NCI-H2029 (cell line): ENCODE measurements at places on chromosomes 2 and 18.

DNA sequence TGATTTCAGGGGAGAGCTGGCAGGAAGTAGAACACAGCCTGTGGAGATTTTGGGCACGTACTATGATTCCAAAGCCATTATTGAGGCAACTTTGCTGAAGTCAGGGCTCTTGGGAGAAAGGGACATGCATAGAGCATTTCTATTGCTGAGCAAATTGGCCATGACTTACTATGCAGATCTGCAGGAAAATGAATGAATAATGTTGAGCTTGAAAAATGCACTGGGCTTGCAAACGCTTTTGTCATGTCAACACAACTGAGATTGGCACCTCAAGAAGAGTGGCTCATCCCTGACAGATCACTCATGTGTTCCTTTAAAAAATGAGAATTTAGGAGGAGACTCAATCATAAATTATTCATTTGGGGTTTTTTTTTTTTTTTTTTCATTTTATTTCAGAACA, 230.5 kb downstream of the MBD2 start:
- DNase-seq = no peak

DNA sequence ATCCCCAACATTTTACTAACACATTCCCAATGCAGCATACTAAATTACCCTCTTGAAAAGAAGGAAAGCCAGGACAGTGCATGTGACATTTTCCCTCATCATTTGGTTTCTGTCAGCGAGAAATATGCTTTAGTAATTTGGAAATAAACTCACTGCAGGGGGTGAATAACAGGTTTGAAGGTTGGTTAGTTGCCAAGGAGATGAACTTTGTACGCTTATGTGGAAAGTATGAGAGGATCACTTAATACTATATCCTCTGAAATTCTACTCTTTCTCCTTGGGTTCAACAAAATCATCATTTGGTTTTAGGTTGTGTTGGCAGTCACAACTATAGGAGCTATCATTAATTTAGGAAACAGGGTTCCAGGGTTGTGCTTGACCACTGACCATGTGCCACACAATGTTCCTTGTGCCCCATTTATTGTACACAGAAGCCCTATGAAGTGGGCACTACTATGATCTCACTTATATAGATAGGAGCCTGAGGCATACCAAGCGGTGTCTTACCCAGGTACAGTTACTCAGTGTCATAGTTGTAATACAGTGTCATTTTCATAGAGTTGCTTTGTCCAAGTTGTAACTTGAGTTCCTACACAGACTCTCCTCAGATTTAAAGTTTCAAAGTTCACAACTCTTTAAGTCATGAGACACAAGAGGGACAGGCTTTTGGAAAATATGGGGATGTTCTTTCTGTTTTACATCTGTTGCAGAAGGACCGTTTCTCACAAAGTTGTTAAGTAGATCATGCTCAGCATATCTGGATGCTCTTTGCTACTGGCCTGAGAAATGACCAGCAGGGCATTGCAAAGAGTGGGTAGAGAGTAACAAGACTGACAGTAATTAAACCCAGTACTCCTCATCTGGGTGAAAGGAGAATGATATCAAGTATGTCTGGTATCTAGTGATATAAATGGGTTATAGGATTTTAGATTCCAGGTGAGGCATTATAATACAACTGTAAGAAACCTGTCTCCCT, 91.8 kb downstream of the MAP4K4 start:
- no peak for DNase-seq

GRCh38 chr18:37409878-37410277, 155.7 kb downstream of the CELF4 start:
- no peak for DNase-seq

GRCh38 chr2:235238537-235238936, 255.3 kb upstream of the AGAP1 start:
- peak; percentile 58 for DNase-seq

DNA sequence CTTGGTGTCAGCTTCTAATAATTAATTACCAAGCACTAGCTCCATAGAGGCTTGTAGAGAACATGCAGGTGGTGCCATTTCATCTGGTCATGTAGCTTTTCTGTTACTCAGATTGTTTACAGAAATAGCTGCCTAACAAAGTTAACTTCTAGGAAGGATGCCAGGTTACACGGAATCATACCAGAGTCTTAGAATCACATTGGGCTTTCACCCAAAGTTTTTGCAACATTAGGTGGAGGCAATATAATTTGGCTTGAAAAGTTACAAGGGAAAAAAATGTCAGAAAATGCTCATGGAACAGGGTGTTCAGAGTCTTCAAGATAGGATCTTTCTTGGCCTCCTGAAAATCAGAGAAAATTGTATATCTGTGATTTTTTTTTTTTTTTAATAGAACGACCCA, 135.6 kb downstream of the ARHGAP15 start:
- DNase-seq = no peak

- peak; percentile 2 for DNase-seq
Observed at GRCh38 chr2:185700883-185701282, 37.7 kb upstream of the FSIP2 start.

- DNase-seq = no peak
Observed at GRCh38 chr2:201786471-201786870, 5.7 kb upstream of the ALS2 start.

- peak; percentile 79 for DNase-seq
Observed at GRCh38 chr2:113756355-113757137, at the start of gene SLC35F5. SLC35F5 (minus strand) TSS chr2:113756642; CDS start chr2:113756409, 233 bp downstream.

DNA sequence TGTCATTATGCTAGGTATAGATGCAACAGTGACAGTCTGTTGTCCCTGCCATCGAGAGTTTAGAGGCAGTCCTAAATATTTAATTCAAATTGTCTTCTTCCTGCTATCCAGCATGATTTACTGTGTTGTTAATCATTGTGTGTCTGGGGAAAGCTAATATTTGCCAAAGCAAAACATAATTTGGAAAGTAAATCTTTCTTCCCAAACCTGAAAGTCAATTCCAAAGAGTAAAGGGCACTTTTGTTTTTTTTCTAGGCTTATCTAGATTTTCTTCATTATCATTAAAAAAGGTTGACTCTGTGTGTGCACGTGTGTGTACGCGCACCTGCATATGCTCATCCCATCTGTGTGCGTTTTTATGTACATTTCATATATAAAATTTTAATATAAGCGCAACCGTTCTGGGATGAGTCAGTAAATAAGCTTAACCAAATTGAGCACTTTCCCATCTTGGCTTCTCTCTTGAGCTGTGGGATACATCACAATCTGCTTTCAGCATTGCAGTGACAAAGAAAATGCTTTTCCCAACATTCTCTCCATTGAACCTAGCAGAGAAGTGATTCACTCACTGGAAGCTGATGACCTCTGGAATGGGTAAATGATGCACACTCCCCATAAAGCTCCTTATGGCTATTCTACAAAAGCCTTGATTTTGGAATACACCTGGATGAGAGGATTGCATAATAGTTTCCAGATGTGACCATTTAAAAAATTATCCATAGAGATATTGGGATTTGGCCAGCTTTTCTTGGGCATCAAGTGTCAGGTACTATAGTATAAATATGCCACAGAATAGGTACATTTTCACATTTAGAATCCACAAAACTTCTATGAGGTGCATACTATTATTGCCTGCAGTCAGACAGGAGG, 488.4 kb downstream of the ADCYAP1 start:
- DNase-seq = no peak

GRCh38 chr2:227179988-227180685, 15.7 kb downstream of the COL4A3 start:
- DNase-seq = no peak

GRCh38 chr2:190404487-190404886, 3.7 kb upstream of the MFSD6 start:
- no peak for DNase-seq

DNA sequence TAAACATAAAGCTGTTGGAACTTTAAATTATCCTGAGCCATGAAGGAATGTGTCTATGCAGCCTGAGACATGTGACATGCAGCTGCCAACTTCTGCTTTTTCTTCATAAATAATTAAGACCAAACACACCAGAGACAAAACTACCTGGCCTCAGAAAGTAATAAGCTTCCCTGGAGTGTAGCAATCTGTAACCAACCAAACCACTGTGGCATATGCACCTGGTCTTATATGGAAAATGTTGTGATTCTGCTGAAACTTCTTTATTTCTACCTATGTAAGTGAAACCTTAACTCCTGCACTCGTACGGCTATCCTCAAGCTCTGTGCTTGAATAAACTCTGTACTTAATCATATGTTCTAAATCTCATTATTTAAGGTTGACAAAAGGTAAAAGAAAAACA, 515.0 kb downstream of the TMEM182 start:
- no peak for DNase-seq

DNA sequence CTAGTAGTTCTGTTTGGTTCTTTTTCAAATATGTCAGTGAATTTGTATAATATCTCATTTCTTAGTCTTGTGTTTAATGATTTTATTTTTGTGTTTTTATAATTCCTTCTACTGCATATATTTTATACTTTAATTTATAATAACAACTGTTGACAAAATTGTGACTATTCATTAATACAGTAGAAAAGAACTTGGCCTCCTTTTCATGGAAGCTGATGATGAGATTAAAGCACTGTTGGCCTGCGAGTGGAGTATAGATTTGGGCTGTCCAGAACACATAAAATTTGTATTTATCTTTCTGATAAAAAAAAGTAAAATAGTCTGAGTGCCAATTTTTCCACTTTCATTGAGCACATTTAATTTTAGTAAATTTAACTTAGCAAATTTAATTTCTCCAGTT, 12.1 kb downstream of the CFLAR start:
- DNase-seq = no peak

- DNase-seq = no peak
Observed at GRCh38 chr2:47118581-47118980, 36.5 kb downstream of the STPG4 start.

- peak; percentile 18 for DNase-seq
Observed at GRCh38 chr2:224357098-224357901, 44.6 kb downstream of the FAM124B start.

DNA sequence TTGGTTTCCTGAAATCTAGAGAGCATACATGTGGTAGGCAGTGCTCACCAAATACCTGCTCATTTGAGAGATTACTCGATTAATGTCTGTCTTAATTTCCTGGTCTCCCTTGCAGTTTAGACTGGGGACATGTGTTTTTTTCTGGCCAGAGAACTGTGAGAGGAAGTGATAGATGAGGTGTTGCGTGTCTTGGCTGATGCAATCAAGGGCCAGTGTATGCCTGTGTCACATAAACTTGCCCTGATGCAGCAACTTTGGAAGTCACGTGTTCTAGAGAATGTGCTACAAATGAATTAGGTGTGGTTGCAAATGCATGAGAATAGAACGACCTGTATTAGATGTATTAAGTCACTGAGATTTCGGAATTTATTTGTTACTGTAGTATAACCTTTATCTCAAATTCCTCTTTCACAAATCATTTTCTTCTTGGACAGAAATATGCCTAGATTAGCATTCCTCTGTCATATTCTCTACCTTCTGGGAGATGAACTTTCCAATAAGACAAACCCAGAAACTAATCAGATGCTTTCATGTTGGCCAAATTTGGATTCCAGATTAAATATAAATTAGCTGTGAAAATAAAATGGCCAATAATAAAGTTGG, 9.9 kb upstream of the IL1A start:
- no peak for DNase-seq

DNA sequence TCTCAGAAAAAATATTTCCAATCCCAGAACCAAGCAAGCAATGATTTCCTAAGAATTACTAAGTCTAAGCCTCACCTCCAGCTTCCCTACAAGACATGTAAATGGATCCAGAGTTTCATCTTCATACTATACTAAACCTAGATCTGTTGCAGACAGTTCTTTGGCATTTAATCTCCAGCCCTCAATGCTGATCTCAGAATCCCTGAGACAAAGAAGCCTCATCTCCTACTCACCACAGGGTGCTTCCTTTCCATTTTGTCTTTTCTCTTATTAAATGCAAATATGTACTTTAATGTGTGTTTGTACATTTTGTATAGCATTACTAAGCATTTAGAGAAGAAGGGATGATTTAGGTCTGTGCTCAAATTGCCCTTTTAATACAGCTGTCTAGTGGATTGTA, 954.9 kb downstream of the TDRD15 start:
- DNase-seq = no peak

- no peak for DNase-seq
Observed at GRCh38 chr2:219803294-219803693, 175.9 kb downstream of the SLC4A3 start.

DNA sequence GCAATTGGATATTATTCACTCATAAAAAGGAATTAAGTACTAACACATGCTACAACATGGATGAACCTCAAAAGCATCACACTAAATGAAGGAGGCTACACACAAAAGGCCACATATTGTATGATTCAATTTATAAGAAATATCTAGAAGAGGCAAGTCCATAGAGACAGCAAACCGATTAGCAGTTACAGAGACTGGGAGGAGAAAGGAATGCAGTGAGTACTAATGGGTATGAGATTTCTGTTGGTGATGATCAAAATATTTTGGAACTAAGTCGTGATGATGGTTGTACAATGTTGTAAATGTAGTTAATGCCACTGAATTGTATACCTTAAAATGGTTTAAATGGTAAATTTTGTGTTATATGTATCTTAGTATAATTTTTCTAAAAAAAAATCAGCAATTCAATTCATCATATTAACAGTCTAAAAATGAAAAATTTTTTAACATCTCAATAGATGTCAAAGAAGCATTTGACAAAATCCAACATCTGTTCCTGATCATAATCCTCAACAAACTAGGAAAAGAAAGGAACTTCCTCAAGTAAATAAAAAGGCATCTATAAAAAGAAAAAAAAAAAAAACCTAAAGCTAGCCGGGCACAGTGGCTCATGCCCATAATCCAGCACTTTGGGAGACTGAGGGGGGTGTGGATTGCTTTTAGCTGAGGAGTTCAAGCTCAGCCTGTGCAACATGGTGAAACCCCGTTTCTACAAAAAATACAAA, 98.1 kb downstream of the TGIF1 start:
- no peak for DNase-seq

GRCh38 chr2:85242321-85242720, 85.5 kb downstream of the TGOLN2 start:
- DNase-seq = no peak

DNA sequence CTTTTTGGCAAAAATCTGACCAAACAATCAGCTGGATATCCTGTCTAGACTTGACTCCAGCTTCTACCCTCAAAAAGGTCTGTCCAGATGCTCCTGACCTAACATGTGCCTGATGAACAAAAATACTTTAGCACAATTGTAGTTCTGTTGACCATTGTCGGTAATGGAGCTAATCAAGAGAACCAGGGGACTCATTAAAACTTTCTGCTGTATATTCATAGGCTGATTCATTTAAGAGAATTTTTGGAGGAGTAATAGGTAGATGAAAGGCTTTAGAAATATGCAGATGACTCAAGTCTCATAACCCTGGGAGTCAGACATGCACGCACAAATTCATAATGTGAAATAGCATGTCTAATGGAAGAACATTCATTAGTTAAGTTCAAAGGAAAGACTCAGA, 514.2 kb downstream of the TXNL1 start:
- DNase-seq = no peak

- no peak for DNase-seq
Observed at GRCh38 chr18:23058746-23059415, 76.4 kb upstream of the CABLES1 start.

GRCh38 chr2:152309352-152310214, 25.4 kb upstream of the FMNL2 start:
- no peak for DNase-seq

GRCh38 chr2:88874063-88874657, 182.7 kb downstream of the RPIA start:
- peak; percentile 56 for DNase-seq

- no peak for DNase-seq
Observed at GRCh38 chr2:164703915-164704706, 82.8 kb upstream of the GRB14 start.

GRCh38 chr2:47297767-47298425, 105.1 kb upstream of the MSH2 start:
- no peak for DNase-seq
